Naive thymus-derived CD4-positive, alpha-beta T cell (primary cell): ENCODE measurements at places on chromosomes 13 and 19.
A peak's percentile ranks its signal among the peaks of the same experiment; 100 is the strongest.

GRCh38 chr19:293436-294110, 2.4 kb upstream of the PLPP2 start:
- H3K4me1 ChIP-seq = no peaks in the 10 kb centered on the region
- no peak for DNase-seq
- no peak overlapping the region for H3K4me3 ChIP-seq
- H3K27ac ChIP-seq = no peak overlapping the region
- H3K27me3 ChIP-seq = peaks cover 8% of the 10 kb centered on the region
- H3K36me3 ChIP-seq = no peaks in the 10 kb centered on the region

DNA sequence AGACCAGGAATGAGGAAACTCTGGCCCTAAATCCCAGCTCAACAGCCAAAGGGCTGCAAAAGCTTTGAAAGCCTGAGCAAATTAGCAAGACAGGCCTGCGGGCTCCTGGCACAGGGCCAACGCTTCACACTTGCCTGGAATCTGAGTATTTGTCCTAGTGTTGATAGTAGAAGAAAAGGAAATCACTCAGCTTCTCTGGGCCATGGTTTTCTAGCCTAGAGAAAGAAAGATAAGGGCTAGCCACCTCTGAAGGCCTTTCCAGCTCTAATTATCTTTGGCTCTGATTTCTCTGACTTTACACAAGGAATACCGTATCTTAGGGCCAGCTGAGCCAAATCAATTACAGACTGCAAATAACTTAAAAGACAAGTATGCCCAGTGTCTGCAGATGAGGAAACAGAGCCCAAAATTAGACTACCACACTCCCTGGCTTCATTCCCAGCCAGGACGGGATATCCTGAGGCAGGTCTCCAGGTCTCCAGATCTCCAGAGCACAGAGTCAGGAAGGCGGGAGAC, 69.6 kb downstream of the STK24 start:
- no peak overlapping the region for H3K27ac ChIP-seq
- no peaks in the 10 kb centered on the region for H3K27me3 ChIP-seq
- peaks cover 41% of the 10 kb centered on the region for H3K4me1 ChIP-seq
- no peak for DNase-seq

DNA sequence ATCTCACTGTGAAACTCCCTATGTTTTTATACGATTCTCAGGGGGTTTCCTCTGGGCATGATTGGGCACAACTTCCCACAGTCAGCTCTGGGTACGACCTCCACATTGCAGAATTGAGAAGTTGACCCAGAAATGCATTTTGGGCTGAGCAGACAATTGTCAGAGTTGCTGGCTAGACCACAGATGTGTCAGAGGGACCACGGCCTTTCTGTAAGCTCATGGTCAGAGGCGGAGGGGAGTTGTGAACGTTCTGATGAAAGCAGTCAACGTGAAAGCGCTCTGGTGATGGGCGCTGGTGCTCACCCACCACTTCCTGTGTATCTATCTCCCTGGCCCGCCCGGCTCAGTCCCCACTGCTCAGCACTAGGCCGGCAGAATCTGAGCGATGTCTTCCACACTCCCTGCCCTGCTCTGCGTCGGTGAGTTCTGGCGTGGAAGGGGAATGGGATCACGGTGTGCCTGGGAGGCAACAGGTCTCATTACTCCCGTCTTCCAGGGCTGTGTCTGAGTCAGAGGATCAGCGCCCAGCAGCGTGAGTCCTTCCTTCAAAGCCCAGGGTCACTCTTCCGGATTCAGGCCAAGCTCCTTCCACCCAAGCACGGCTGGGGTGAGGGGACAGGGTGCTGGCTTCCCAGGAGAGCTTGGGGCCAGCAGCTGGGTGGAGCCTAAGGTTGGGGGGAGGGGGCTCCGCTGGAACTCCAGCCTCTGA, at the start of gene NCR1:
TSS of gene NCR1 (plus strand) at position 346 of the 709 bp plus-strand sequence. CDS start at position 386, 40 bp downstream.
- H3K27ac ChIP-seq = no peak within 1 kb of the TSS
- no peak for DNase-seq
- H3K4me3 ChIP-seq = no peak within 1 kb of the TSS
- no peaks in the 10 kb centered on the region for H3K27me3 ChIP-seq

- H3K4me3 ChIP-seq = peak overlapping the region; percentile 97
- peak overlapping the region; percentile 98 for H3K27ac ChIP-seq
- DNase-seq = peak; percentile 78
These were observed 3.0 kb downstream of the PRKD2 start for GRCh38 chr19:46713781-46714443.
